ENCODE measurements at places on chromosomes 4 and X.

- DNase-seq = no peak
Observed at GRCh38 chr4:77861495-77861894, 1.1 kb upstream of the MRPL1 start.

- DNase-seq = no peak
Observed at GRCh38 chr4:188177997-188178675, 38.9 kb downstream of the TRIML1 start.

GRCh38 chr4:23932186-23932585, 42.3 kb upstream of the PPARGC1A start:
- DNase-seq = no peak

- DNase-seq = no peak
Observed at GRCh38 chrX:14125462-14125861, 95.8 kb upstream of the GEMIN8 start.

DNA sequence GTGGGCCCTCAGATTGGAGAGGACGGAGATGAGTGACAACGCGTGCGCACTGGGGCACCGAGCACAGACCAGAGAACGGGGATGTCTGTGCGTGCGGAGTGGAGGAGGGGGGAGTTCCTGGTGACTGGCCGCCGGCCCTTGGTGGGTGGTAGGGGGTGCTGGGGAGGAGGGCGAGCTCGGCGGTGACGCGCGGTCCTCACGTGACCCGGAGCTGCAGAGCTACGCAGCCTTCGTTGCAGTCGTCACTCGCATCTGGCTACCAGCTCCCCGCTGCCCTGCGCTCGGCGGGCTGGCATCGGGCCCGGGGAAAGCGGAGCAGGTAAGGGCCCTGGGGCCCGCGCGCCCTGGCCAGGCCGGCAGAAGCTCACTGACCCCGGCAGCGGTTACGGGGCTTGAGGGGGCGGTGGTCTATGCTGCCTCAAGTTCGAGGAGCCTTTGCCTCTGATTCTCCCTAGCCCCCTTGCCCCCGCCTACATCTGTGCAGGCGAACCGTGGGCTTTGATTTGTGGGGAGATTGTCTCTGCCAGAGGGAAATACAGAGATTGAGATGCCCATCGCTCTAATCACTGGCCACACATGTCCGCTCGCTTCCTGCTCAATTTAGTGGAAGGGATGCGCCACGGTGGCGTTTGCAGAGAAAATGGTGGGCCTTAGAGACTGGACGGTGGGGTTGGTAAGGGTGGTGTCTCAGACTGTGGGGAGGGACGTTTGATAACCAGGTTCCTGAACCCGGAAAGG, at the start of gene ARMCX4:
Gene ARMCX4 (plus strand): TSS at position 245 of the 738 bp plus-strand sequence. CDS start 3,134 bp downstream, outside the sequence.
- peak; percentile 19 for DNase-seq

- no peak for DNase-seq
Observed at GRCh38 chr4:167652267-167652666, 418.0 kb upstream of the SPOCK3 start.

- DNase-seq = no peak
Observed at GRCh38 chrX:33721927-33722326, 410.2 kb downstream of the FAM47A start.

DNA sequence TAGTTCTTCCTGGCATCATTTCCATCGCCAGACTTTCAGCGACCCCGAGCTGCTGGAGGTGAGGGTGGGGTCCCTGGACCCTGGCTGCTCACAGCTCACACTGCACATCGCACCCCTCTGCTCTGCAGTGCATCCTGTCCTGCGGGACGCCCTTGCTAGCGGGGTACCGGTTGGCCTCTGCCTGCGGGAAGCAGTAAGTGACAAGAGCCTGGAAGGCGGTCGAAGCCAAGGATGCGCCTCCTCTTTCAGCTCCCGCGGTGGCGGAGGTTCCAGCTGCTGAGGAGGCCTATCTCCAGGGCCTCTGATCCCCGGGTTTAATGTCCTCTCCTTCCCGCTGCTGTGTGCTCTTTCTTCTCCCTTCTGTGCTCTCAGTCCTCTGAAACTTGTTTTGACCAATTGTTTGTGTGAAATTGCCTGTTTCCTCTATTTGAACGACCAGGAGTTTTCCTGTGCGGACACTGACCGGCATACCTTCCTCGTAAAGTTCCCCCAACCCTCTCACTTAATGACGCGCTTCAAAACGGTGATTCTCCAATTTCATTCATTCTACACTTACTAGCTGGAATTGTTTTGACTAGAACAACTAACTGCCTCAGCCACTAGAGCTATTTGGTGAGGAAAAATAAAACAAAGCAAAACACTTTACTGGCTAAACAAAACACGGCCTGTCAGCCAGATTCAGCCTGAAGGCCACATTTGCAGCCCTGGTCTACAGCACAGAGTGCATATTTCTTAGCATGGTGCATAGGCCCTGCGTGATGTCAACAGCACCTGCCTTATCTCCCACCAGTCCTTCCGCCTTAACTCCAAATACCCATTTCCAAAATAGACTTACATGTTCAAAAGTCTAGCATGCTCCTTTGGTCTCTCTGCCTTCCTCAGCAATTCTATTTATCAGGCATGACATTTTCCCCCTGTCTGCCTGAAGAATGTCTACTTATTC, 28.0 kb downstream of the MGAT4D start:
- no peak for DNase-seq

DNA sequence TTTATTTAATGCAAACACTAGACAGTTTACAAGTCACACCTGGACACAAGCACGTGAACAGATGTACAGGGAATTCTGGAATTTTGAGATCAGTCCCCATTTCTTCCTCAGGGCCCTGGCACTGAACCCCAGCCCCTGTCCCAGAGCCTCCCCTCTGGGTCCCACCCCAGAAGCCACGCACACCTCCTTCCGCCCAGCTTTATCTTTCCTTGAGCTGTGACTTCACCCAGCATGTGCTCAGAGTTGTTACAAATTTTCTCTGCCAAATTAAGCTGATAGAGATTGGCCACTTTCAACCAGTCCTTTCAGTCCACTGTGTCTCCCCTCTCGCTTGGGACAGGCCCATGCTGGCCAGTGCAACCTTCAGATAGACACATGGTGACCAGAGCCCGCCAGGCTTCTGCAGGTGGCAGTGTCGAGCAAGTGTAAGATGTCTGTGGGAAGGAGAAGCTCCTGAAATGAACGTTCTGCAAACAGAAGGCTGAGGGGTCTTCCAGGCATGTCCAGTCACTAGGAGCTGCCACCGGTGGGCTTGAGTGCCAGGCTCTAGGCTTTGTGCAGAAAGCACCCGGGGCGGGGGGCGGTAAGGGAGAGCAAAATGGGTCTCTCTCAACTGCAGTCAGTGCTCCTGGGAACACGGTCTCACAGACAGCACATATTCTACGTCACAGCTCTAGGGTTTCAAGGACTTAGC, 73.3 kb downstream of the MTMR1 start:
- no peak for DNase-seq

GRCh38 chr4:13536607-13537006, 7.7 kb downstream of the NKX3-2 start:
- DNase-seq = no peak

DNA sequence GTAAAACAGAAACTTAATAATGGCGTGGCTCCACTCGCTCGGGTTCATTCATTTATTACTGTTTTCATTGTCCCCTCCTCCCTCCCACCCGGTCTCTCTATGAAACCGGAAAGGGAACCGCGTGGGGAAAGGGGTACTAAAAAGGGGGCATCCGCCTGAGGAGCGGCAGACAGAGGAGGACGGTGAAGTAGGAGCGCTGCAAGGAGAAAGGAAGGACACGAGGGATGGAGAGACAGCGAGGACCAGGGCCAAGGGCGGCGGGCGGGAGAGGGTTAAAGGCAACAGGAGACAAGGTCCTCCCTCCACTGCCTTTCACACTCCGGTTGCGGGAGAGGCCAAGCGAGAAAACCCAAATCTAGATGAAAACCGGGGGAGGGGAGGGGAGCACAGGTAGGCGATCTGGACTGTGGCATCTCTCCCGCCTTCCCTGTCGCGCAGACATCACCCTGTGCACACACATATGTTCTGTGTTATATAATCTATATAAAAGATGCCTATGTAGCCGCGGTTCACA, 829 bp downstream of the ELOVL6 start:
- peak; percentile 27 for DNase-seq

GRCh38 chr4:47713129-47713834, 124.6 kb downstream of the CORIN start:
- no peak for DNase-seq

- no peak for DNase-seq
Observed at GRCh38 chr4:8534129-8534528, 46.1 kb upstream of the GPR78 start.

DNA sequence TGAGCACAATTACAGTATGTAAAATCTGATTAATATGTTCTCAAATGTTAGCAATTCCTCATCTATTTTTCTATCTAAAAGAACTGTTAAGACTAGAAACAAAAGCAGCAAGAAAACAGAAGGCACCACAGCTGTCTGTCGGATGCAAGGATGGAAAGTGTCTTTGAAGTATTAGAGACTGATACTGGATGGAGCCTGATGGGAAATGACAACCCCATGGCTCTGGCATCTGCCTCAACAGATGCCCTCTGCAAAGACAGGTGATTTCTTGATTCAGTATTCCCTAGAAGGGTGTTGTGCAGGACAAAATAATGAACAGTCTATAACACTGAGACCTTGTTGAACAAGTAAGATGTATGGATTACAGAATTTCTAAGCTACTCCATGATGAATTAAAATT, 19.7 kb downstream of the LRCH2 start:
- DNase-seq = no peak

- no peak for DNase-seq
Observed at GRCh38 chr4:152471251-152471792, 64.6 kb downstream of the FBXW7 start.

DNA sequence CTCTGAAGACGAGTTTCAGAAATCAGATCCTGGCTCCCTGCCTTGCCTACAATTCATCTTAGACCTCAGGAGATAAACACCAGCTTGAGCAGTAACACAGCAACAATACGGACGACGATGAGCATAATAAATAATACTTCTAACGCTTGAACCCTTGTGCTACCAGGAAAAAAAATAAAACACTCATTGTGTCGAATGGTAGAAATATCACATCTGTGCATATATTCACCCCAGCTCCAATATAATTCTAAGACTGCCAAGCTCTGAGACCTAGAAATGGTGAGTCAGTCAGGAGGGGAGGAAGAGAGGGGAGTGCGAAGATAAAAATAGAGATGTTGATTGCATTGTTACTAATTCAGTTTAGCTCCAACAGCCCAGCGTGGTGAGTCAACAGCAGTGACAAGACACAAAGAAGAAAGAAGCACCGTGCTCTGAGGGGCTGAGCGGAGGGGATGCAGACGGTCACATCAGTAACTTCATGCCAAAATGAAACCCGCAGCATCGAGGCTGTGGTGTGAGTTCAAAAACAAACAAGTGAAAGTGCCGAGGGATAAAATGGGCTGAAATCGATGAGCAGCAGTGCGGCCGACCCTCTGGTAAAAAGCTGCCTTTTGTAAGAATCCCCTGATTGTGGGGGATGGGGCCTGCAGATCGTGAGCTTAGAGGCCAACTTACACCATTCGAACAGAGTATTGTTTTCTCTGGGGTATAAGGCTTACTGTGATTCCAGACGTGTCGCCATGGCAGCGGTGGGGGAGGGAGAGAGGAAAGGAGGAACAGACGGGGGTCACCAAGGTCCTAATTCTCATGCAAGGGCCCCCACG, 150.4 kb downstream of the MGST2 start:
- peak; percentile 56 for DNase-seq

- no peak for DNase-seq
Observed at GRCh38 chr4:186203406-186203805, 12.0 kb downstream of the CYP4V2 start.

- DNase-seq = no peak
Observed at GRCh38 chr4:73170518-73171198, 87.9 kb downstream of the ANKRD17 start.

GRCh38 chrX:39817754-39818470, 279.8 kb downstream of the BCOR start:
- DNase-seq = no peak

DNA sequence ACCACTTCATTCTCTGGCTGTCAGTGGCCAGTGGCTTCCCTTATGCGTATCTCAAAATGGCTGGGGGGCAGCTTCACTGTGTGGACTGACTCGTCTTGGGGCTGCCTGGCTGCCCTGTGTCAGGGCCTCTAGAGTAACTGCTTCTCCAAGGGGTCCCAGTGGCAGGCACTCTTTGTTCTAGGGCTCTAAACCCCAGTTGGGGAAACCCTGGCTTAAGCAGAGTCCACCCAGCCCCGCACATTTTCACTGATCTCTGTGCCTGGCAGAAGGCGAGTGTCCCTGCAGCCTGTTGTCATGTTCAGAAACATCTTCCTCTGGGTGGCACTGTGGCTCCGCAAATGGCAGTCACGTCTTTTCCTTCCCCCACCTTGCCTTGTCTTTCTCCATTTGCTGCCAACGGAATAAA, 59.7 kb downstream of the NBDY start:
- DNase-seq = no peak

GRCh38 chr4:128831531-128832242, 22.2 kb downstream of the JADE1 start:
- peak; percentile 11 for DNase-seq

DNA sequence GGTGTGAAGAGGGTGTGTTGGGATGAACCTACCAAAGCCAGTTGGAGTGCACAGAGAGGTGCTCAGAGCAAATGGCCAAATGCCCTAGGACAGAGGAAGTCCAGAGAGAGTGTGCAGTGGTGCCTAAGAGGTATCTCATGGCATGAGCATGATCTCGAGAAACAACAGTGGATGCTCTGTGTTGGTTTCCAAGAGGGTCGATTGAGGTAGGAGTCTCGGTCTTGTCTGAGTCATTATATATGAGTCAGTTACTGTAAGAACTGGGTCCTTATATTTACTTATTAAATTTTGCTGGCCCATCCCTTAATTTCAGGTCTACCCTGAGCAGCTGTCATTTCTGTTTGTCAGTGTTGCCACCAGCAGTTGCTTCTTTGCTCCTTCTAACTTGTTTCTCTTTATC, 86.6 kb upstream of the TMEM150C start:
- no peak for DNase-seq

DNA sequence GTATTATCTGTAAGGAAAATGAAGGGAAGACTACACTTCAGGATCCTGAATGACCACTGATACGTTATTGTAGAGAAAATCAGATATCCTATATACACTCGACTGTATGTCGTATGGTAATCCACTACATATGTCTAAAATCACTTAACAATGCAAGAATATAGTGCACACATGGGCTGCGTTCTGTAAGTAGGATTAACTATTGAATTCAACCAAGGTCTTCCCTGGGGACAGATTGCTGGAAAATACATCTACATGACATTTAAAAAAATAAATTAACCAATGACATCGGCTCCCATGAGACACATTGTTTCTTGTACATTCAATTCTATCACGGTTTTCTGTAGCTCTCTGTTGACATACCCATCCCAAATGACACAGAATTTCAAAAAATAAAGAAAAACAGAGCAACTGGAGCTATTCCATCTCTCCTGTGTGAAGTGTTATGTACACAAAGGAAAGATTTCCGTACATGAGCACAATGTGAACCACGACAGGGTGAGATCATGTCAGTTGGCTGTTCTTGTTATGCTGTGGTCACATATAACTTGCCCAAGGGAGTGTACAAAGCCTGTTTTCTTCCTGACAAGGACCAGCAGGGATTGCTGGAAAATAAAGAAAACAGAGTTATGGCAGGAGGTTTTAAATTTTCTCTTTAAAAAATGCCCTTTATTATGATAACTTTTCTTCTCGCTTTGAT, 6.1 kb downstream of the ENOX2 start:
- no peak for DNase-seq
